Esophagus mucosa (tissue), 1 donor: ENCODE measurements at places on chromosomes 3 and 15. TPM values are rescaled to one million over a fixed set of nuclear protein-coding genes. Genes with fewer than 3 reads are reported as not detected.

PARP15 gene
- 0.56 TPM for total RNA-seq

TRPM1 gene
- total RNA-seq = not detected

HRG gene
- total RNA-seq = 0.12 TPM

GUCA1C gene
- not detected for total RNA-seq

IQCF5 gene
- not detected for total RNA-seq

SFMBT1 gene
- total RNA-seq = 5.8 TPM

XXYLT1 gene
- 12.7 TPM for total RNA-seq

THRB gene
- total RNA-seq = 4.7 TPM

ESYT3 gene
- 0.80 TPM for total RNA-seq

GP5 gene
- 0.08 TPM for total RNA-seq

AP3B2 gene
- 0.88 TPM for total RNA-seq

GALNT15 gene
- 1.8 TPM for total RNA-seq

ANKRD63 gene
- total RNA-seq = not detected

- peak; percentile 68 for ATAC-seq
These were observed 538 bp downstream of the ATOSA start for GRCh38 chr15:52678468-52679231.

GRCh38 chr15:76994971-76995945, at the start of gene PSTPIP1:
Gene PSTPIP1 (plus strand): TSS chr15:76995126. CDS start chr15:76995574, 448 bp downstream.
- peak; percentile 71 for ATAC-seq

- no peak for ATAC-seq
These were observed 36.6 kb downstream of the GOLGA6A start for GRCh38 chr15:74045636-74046274.

DNA sequence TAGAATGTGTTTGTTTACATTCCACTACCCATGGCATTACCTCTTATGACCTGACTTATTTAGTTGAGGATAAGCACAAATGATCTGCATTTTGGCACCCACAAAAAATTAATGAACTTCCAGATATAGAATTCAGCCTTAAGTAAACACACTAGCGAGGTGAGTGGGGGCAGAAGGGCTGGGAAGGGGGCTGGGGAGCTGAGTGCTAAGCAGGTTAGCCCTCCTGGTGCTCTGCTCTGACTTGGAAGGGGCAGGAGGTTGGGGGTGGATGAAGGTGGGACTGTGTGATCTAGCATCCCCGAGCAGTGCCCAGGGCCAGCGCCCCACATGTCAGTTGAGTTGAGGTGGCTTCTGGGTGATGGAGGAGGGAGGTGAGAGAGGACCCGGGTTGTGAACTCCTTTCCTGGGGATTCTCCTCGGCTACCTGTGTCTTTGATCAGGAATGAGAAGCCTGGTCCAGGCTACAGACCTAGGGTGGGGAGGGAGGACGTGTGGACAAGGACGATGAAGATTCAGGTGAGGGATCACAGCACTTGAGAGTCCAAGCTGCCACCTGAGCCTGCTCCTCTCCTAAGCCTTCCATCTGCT, 178.6 kb upstream of the SMAD3 start:
- ATAC-seq = no peak

DNA sequence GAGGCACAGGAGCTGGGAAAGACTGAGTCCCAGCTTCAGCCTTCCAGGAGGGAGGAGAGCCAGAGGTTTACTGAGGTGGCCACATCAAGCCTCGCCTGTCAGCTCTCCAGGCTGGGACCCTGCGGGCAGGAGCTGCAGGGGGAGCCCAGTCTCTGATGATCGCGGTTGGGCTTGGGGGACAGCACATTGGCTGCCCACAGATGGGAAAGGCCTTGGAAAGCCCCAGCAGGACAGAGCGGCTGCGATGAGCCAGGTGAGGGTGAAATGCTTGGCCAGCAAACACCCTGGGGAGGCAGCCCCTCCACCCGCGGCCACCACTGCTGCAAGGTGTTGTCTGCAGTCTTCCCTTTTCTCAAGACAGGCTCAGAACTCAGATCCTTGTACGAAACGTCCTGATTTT, 31.2 kb downstream of the SEC61A1 start:
- no peak for ATAC-seq

- no peak for ATAC-seq
These were observed 260.5 kb upstream of the IGF1R start for GRCh38 chr15:98387866-98388265.

GRCh38 chr3:82137861-82138260, 376.4 kb upstream of the GBE1 start:
- ATAC-seq = no peak

GRCh38 chr15:65561934-65562333, 31.7 kb downstream of the HACD3 start:
- ATAC-seq = peak; percentile 39

DNA sequence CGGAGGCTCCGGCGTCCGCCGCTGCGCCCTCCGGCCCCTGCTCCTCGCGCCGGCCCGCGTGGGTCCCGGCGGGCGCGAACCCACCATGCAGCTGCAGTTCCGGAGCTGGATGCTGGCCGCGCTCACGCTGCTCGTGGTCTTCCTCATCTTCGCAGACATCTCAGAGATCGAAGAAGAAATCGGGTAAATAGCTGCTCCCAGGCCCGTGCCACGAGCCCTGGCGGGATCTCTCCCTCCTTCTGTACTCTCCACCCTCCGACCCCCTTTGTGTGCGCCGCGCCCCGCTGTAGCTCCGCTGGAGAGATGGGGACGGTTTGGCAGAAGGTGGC, 263 bp downstream of the ST8SIA2 start:
- ATAC-seq = no peak

GRCh38 chr15:100111125-100112060, 230.4 kb downstream of the ADAMTS17 start:
- peak; percentile 87 for ATAC-seq

DNA sequence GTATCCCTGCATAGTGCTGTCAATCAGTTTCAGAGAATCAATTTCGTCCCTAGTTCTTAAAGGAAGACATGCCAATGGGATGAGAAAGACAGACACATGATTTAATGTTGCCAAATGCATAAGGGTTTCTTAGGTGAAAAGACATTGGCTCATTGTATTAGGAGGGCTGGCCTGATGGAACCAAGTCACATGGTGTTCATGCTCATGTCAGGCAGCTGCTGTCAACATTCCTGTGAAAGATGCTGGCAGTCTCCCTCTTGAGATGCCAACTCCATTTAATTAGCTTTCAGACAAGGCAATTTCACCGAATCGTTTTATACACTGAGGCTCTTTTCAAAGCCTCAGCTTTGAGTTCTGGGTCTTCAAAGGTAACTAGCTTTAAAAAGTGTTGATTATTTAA, 16.1 kb upstream of the IL1RAP start:
- no peak for ATAC-seq

DNA sequence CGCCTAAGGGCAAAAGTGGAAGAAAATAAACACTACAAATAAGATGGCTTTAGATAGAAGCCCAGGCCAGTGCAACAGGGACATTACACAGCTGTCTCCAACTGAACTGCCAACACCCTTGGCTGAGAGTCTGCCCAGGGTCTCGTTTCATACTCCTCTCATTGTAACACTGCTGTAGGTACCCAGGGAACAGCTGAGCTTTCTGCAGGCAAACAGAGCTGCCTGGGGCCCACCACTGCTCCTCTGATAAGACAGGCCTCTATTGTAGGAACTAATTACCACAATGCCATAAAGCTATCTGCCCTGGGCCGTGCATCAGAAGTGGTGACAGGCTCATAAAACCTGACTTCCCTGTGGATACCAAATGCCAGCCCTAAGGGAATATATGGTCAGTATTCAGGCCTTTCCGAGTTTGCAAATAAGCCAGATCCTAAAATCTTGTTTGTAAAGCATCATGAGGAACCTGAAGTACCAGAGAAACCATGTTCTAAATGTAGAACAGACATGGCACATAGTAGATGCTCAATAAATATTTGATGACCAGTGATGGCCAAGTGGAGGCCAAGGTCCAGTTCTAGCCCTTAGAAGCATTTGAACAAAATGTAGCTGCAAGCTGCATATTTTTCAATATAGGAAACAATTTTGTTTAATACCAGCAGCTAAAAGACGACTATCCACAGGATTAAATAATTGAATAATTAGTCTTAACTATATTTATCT, 84.3 kb upstream of the NEO1 start:
- no peak for ATAC-seq

- no peak for ATAC-seq
These were observed 53.8 kb upstream of the BOC start for GRCh38 chr3:113157408-113158030.

DNA sequence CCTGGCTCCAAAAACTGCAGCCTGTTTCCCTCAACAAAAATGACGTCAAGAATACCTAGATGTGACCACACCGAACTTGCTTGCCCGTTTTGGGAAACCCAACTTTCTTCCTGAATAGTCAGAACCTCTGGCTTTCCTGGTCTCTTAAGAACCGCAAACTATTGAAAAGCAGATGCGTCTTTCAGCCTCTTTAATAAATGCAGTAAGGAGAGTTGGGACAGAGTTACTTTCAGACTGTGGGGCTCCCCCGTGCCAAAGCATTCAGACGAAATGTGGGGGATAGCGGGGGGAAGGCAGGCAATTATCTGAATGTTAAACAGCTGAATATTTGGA, 1.2 kb upstream of the PROK2 start:
- no peak for ATAC-seq

GRCh38 chr3:65170390-65171042, 482.7 kb upstream of the ADAMTS9 start:
- peak; percentile 54 for ATAC-seq

- no peak for ATAC-seq
These were observed 200.8 kb upstream of the SLC2A2 start for GRCh38 chr3:171227359-171227758.

DNA sequence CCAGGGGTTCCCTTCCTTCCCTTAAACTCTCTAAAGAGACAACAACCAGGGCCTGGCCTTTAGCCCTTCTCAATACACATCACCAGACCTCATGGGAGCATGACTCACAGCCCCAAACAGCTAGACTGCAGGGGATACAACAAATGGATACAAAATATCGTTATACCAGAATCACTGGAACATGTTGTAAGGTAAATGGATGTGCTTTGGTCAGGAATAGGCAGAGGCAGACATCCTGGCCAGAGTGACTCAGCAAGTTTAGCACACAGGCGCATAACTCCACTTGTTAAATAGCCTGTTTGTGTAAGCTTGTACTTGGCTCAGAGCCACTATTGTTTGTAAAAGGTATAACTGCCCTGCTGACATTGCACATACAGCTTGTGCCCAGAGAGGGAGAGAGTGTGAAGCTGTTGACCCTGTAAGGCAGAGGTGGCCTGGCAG, 18.3 kb downstream of the TMED3 start:
- ATAC-seq = peak; percentile 77

DNA sequence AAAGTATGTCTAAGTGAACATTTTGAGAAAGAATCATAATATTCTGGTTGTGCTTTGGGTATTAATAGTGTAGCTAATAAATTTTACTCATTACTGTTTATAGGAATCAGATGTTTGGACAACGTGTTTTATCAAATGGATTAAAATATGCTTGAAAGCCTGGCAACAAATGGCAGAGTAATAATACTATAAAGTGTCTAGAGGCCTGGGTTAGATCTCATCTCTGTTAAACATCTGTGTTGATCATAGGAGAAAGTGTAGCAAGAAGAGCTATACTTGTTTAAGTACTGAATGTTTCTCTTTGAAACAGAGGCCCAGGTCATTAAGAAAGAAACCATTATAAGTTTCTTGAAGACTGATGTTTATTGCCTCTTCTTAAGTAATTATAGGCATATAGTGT, 30.5 kb downstream of the VPS8 start:
- ATAC-seq = no peak

GRCh38 chr3:53158765-53159155, 2.2 kb upstream of the PRKCD start:
- ATAC-seq = no peak

- ATAC-seq = no peak
These were observed 112.9 kb downstream of the ULK4 start for GRCh38 chr3:41848753-41849574.

DNA sequence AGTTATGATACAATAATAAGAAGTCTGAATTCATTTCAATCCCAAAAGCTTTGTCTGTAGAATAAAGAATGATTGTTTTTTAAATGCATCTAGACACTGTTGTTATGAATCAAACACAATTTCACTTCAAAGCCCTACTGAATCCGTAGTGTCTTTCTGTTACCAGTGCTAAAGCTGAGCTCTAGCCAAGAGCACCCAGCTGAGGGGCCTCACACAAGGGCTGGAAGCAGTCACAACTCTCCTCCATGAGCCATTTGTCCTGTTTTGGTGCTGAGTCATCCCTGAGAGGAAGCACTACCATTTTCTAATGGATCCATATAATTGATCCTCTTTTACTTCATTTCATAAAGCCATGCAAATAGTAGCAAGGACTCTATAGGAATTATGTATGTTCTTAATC, 158.2 kb upstream of the ANKRD28 start:
- no peak for ATAC-seq

GRCh38 chr3:142876417-142876816, 12.5 kb downstream of the PCOLCE2 start:
- ATAC-seq = peak; percentile 33

GRCh38 chr3:132004571-132004970, 30.2 kb downstream of the CPNE4 start:
- no peak for ATAC-seq

DNA sequence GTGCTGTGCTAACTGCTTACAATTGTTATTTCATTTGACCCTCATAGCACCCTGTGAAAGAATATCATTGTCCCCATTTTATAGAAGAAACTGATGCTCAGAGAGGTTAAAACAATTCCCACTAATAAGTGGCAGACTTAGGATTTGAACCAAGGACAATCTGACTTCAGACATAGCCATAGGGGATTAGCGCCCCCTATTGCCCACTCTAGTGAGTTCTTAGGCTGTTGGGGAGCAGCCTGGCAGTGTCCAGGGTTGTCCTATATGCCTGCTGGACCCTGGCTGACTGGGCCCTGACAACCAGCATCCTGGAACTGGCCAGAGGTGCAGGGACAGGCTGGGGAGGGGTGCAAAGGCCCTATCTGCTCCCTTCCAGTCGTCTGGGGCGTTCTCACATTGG, 15.4 kb downstream of the DPH3 start:
- ATAC-seq = no peak

GRCh38 chr3:177102553-177102952, 94.7 kb downstream of the TBL1XR1 start:
- no peak for ATAC-seq

GRCh38 chr3:119235151-119235550, 5.5 kb downstream of the B4GALT4 start:
- ATAC-seq = no peak

- ATAC-seq = no peak
These were observed 31.3 kb downstream of the DAPK2 start for GRCh38 chr15:64014995-64015394.

GRCh38 chr3:38317192-38317759, 29.3 kb upstream of the XYLB start:
- ATAC-seq = no peak

GRCh38 chr3:119891944-119892721, 110.2 kb downstream of the NR1I2 start:
- peak; percentile 67 for ATAC-seq

GRCh38 chr3:101979033-101979432, 129.7 kb downstream of the NFKBIZ start:
- ATAC-seq = no peak
